SHP77 (cell line): ENCODE measurements at places on chromosomes 1 and 21.

GRCh38 chr1:13536571-13536970, 22.8 kb upstream of the LRRC38 start:
- DNase-seq = no peak

- DNase-seq = no peak
These were observed 7.5 kb downstream of the ABCB10 start for GRCh38 chr1:229550812-229551567.

- no peak for DNase-seq
These were observed 57.3 kb downstream of the LAMC2 start for GRCh38 chr1:183243161-183244050.

DNA sequence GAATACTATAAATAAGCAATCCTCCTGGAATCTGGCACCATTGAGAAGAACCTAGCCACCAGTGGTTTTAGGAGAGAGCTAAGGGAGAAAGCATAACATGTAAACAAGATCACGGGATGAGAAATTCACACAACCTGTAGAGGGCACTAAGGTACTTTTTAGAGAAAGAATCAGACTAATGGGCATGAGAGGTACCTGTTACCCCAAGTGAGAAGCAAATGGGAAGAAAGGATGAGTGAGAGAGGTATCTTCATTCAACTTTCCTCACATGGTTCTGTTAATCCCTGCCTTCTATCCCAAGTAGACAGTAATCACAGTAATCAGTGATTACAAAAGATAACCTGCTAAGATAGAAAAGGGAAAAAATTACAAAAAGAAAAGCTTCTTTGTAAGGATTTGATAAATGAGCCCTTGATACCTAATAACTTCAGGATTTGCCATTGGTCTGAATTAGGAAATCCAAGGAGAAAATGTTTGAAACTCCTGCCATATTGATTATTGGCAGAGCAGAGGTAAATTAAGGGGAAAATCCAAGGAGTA, 251.1 kb upstream of the ADGRL2 start:
- no peak for DNase-seq
